ENCODE measurements at places on chromosomes 12 and 14.

DNA sequence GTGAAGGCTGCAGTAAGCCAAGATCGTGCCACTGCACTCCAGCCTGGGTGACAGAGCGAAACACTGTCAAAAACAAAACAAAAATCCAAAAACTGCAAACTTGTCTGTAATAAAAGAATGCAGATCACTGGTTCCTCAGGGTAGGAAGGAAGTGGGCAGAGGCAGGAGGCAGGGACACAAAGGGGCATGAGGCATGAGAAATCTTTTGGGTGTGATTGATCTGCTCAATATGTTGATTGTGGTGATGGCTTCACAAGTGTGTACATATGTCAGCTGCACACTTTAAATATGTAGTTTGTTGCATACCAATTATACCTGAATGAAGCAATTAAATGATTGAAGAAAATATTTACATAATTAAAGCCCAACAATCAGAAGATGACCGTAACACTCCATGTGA lies 117.6 kb downstream of the CMAS start:
- no peak for DNase-seq

DNA sequence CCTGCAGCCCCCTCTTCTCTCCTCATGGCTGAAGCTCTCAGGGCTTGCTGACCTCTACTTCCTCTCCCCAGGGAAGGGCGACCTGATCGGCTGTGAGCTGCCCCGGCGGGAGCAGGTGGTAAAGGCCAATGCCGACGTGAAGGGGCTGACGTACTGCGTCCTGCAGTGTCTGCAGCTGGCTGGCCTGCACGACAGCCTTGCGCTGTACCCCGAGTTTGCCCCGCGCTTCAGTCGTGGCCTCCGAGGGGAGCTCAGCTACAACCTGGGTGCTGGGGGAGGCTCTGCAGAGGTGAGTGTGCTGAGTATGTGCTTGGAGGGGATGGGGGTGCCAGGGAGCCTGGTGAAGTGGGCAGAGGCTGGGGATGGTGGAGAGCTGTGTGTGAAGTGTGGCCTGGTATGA lies 13.7 kb downstream of the MCRS1 start:
- no peak for DNase-seq

GRCh38 chr12:62673028-62673815 lies 206.6 kb downstream of the MON2 start:
- DNase-seq: no peak

GRCh38 chr12:1920436-1920835 lies 2.0 kb upstream of the CACNA2D4 start:
- DNase-seq: no peak

DNA sequence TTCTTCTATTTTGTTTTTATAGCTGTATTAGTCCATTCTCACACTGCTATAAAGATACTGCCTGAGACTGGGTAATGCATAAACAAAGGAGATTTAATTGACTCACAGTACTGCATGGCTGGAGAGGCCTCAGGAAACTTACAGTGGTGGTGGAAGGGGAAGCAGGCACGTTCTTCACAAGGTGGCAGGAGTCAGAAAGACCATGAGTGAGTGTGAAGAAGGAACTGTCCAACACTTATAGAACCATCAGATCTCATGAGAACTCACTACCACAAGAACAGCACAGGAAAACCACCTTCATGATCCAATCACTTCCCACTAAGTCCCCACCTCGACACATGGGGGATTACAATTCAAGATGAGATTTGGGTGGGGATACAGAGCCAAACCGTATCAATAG lies 42.3 kb downstream of the ARMH4 start:
- DNase-seq: no peak

- DNase-seq: no peak
Observed at GRCh38 chr12:4112734-4113325, 160.7 kb upstream of the CCND2 start.

- DNase-seq: no peak
Observed at GRCh38 chr12:58529114-58529665, 391.1 kb downstream of the LRIG3 start.

- DNase-seq: no peak
Observed at GRCh38 chr12:91513313-91513712, 330.7 kb upstream of the DCN start.

GRCh38 chr12:95231190-95231589 lies 13.6 kb downstream of the VEZT start:
- no peak for DNase-seq

GRCh38 chr12:85617307-85618091 lies 218.7 kb downstream of the RASSF9 start:
- DNase-seq: no peak

DNA sequence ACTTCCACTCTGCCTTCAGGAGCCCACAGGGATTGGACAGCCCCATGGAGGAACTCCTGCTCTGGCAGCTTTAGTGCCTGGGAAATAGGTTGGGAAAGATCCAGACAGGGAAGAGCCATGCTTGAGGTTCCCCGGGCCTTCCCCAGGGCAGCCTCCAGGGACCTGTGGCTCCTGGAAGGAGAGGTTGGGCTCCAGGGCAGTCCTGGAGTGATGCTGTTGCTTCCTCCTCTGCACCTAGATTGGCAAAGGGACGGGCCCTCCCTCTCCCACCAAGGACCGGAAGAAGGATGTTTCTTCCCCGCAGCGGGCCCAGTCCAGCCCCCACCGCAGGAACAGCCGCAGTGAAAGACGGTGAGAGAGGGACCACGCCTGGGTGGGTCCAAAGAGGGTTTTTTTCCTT lies 16.5 kb downstream of the VASH1 start:
- DNase-seq: no peak

DNA sequence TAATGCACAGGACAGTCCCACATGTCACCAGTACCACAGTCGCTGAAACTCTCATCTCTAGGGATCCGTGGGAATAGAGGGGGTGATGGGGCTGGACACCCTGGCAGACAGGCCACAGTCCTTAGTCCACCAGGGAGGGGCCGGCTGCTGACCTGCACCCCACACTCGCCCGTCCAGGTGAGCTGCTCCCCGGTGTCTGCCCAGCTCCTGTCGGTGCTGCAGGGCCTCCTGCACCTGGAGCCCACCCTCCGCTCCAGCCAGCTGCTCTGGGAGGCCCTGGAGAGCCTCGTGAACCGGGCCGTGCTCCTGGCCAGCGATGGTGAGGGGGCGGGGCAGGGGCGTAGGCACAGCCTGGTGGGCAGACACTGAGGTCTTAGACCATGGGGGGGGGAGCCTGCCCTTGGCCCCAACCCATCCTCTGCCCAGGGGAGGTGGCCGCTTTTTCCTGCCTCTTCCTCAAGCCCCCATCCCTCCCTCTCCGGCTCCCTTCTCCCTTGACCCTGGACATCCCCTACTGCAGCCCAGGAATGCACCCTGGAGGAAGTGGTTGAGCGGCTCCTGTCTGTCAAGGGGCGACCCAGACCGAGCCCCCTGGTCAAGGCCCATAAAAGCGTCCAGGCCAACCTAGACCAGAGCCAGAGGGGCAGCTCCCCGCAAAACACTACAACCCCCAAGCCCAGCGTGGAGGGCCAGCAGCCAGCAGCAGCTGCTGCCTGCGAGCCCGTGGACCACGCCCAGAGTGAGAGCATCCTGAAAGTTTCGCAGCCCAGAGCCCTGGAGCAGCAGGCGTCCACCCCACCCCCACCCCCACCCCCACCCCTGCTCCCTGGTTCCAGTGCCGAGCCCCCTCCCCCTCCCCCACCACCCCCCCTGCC lies 17.1 kb upstream of the ADSS1 start:
- DNase-seq: no peak

GRCh38 chr14:25944020-25944419 lies 653.8 kb downstream of the NOVA1 start:
- no peak for DNase-seq

DNA sequence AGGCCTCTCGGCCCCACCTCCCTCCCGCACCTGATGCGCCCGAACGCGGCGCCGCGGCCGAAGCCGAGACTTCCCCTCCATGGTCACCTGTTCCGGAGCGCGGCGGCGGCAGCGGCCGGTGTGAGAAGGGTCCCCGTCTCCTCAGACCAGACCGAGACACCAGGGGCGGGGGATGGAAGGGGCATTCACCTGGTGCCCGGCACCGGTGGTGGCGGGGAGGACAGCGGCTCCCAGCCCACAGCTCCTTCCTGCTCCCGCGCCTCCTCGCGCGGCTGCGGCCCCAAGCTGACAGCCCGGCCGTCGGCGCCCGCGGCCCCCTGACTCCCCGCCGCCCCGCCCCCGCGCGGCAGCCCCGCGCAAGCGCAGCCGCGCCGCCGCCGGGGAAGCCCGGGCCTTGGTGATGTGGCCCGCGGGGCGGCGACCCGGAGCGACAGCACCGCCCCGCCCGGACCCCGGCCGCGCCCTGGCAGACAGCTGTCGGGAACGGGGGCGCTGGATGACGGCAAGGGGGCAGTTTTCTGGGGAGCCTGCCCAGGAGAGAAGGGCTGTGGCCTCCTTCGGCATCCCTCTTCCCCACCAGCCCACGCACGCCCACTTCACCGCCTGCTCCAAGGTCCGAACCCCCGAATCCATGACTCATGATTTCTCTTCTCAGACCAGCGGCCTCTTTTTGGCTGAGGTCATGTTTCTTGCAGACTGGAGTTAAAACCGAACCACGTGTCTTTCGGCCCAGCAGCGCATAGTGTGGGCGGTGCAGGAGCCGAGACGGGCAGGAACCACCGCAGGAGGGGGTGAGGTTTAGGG lies at the start of gene SLC41A2:
TSS of gene SLC41A2 (minus strand) at position 290 of the 804 bp plus-strand sequence. CDS start 29,763 bp downstream, outside the sequence.
- DNase-seq: peak; percentile 59

- no peak for DNase-seq
Observed at GRCh38 chr12:28130625-28131598, 59.3 kb upstream of the CCDC91 start.

GRCh38 chr14:40058901-40059897 lies 627.0 kb upstream of the FBXO33 start:
- DNase-seq: no peak

All from T-helper 1 cell (primary cell).